ENCODE measurements at places on chromosomes 2 and 18. TPM values are rescaled to one million over a fixed set of nuclear protein-coding genes. Genes with fewer than 3 reads are reported as not detected.

DNA sequence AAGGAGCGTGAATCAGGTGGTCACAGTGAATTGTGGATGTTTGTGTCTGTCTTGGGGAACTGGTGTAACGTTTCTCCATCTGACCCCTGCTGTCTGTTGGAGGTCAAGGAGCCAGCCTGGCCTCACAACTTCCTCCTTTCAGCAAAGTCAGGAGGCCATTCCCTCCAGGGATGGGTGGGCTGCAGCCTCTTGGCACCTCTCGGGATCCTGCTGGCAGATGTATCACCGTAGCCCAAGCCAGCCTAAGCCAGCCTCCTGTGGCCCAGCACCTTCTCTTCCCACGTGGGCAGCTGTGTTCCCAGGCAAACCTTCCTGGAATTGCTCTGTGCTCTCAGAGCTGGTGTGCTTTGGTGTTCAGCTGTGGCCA is 30.5 kb downstream of the HPCAL1 start:
- DNase-seq = no peak
- H3K36me3 ChIP-seq = peaks cover 16% of the 10 kb centered on the region
- no peak overlapping the region for H3K27ac ChIP-seq
- no peak overlapping the region for H3K4me3 ChIP-seq
- H3K27me3 ChIP-seq = no peaks in the 10 kb centered on the region

Gene ZFP36L2
- 1,631 TPM for total RNA-seq

DNA sequence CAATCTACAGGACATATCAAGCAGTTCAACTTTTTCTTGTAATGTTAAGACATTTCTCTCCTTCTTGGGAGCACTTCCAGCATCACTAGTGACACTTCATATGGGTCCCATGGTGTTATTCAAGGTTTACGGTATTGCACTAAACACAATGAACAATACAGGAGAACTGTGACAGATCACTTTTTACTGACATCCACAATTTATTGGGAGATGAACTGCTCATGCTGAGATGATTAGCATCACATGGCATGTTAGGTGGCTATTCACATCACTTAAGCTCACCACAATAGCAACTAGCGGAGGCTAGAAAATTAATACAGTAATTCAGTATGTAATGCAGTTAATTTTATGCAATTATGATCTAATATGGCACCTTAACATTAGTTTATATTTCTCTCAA is 264.4 kb downstream of the ERBB4 start:
- no peaks in the 10 kb centered on the region for H3K4me1 ChIP-seq
- no peak overlapping the region for H3K4me3 ChIP-seq
- no peak overlapping the region for H3K27ac ChIP-seq
- H3K27me3 ChIP-seq = no peaks in the 10 kb centered on the region
- H3K36me3 ChIP-seq = no peaks in the 10 kb centered on the region

DNA sequence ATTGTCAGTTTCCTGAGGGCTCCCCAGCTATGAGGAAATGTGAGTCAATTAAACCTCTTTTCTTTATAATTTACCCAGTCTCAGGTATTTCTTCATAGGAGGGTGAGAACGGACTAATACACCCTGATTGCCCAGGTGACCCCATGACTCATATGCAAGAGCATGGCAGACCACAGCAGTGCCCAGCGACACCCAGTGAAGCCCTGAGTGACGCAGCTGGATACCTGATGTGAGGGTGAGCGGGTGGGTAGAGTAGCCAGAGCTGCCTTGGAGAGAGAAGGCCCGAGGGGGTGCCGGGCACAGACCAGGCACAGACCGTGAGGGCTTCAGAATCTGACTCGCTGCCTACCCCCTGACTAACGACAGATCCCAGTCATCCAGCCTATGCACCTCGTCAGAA is 15.4 kb downstream of the ALPG start:
- H3K27ac ChIP-seq = no peak overlapping the region
- H3K27me3 ChIP-seq = peaks cover 47% of the 10 kb centered on the region
- no peak overlapping the region for H3K4me3 ChIP-seq
- H3K4me1 ChIP-seq = peaks cover 23% of the 10 kb centered on the region
- DNase-seq = no peak

Gene MAP3K19
- not detected for total RNA-seq

All from CD4-positive, alpha-beta T cell (primary cell).